Fibroblast of skin of scalp (primary cell): ENCODE measurements at places on chromosomes 12 and 14.

DNA sequence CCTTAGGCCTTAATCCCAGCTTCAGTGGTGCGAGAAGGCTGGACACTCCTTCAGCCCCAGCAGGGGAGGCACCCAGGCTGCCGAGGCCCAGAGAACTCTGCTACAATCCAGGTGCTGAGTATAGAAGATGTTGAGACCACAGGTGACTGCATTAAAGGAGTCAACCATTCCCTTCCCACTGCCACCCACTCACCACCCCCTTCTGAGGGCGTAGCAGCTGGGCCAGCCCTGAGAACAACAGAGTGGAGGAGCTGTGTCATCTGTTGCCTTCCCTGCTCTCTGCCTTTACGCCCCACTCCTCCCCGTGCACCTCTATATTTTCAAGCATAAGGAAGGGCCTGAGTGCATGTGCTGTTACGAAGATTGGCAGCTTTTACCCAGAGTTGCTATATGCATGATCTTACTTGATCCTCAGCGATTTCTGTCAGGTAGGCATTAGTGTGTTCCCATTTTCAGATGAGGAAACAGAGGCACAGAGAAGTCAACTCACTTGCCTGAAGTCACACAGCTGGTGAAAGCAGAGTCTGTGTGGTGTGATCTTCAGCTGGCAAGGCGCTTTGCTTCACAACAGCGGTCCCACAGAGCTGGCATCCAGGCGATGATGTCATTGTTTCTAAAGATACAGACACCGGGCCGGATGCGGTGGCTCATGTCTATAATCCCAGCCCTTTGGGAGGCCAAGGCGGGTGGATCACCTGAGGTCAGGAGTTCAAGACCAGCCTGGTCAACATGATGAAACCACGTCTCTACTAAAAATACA lies 46.7 kb downstream of the RIN3 start:
- no peak for DNase-seq

GRCh38 chr12:83016991-83017390 lies 330.3 kb downstream of the TMTC2 start:
- DNase-seq: no peak

GRCh38 chr12:79414252-79414651 lies 276.5 kb downstream of the PAWR start:
- no peak for DNase-seq

- no peak for DNase-seq
Observed at GRCh38 chr14:97441740-97442362, 644.7 kb downstream of the VRK1 start.

GRCh38 chr12:93803424-93803807 lies 126.2 kb downstream of the CRADD start:
- peak; percentile 81 for DNase-seq

GRCh38 chr14:96888158-96888557 lies 91.0 kb downstream of the VRK1 start:
- no peak for DNase-seq

DNA sequence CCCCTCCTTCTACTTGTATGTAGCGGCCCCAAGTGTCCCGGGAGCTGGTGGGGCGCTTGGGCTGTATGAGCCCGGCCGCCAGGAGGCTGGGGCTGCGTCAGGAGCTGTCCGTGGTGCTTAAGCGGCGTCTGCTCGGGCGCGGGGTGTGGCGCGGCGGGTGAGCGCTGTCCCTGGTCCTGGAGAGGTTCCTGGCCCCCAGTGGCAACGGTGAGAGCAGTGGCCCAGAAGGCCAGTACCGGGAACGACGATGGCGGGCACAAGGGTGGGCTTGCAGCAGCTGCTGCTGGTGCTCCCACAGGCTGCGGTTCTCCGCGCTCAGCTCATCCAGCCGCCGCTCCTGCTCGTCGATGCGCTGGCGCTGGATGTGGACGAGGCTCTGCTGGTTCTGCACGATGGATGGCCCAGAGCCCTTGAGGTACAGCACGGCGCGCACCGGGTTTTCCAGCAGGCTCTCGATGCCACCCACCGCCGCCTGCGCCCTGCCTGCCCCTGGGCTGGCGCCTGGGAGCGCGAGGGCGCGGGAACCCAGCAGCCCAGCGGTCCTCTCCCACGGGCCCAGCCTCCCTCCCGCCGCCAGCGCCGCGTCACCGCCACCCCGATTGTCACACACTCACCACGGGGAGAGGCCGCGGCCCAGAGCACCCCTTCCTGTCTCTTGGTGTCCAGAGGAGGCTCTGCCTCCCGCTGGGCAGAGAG lies 41.9 kb upstream of the FKBP4 start:
- DNase-seq: peak; percentile 73

- no peak for DNase-seq
Observed at GRCh38 chr12:57145460-57146059, 1.9 kb downstream of the LRP1-AS start.
